ENCODE measurements at places on chromosomes 12 and 14.

- DNase-seq = no peak
These were observed 24.3 kb downstream of the DACT1 start for GRCh38 chr14:58662018-58662417.

GRCh38 chr12:117097159-117097558 lies 2.1 kb downstream of the TESC start:
- DNase-seq = no peak

DNA sequence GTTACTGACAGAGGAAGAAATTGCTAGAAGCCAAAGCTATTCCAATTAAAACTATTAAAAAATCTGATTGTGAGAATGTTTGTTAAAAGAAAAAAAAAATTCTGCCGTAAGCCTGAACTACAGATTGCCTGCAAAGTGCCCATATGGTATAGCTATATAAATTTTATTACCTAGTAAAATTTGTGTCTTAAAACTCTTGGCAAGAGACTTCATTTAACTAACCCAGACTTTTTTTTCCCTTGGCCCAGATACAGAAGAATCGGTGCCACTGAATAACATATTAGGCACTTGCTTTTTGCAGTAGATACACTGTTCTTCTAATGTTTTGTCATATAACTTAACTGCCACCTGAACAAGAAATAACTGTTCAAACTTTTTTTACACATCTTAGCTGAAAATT lies 125.5 kb downstream of the RPS29 start:
- no peak for DNase-seq

DNA sequence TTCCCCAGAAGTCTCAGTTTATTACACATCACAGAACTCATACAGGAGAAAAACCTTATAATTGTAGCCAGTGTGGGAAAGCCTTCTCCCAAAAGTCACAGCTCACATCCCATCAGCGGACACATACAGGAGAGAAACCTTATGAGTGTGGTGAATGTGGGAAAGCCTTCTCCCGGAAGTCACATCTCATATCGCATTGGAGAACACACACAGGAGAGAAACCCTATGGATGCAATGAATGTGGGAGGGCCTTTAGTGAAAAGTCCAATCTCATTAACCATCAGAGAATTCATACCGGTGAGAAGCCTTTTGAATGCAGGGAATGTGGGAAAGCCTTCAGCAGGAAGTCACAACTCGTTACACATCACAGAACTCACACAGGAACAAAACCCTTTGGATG lies 20.1 kb downstream of the ZNF84 start:
- DNase-seq = no peak

GRCh38 chr14:55802986-55803872 lies 223.2 kb downstream of the KTN1 start:
- DNase-seq = no peak

- no peak for DNase-seq
These were observed 96.9 kb downstream of the SYNE2 start for GRCh38 chr14:63949696-63950095.

DNA sequence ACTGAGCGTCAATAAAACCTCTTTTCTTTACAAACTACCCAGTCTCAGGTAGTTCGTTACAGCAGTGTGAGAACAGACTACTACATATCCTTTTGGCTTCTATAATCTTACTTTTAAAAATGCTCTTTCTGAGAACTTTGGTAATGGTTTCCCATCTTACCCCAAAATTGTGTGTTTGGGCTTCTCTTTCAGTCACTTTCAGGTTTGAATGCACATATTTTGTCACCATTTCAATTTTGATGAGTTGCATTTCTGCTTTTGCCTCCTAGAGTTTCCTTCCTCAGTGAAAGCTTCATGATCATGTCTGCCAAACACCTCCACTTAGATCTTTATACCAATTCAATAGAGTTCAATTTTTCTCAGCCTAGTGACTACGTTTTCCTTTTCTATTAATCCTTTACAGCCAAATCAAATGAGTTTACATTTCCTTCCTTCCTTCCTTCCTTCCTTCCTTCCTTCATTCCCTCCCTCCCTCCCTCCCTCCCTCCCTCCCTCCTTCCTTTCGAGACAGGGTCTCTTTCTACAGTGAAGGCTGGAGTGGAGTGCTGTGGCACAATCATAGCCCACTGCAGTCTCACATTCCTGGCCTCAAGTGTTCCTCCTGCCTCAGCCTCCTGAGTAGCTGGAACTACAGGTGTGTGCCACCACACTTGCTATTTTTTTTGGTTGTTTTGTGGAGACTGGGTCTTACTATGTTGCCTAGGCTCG lies 124.9 kb downstream of the BCAT1 start:
- DNase-seq = no peak

DNA sequence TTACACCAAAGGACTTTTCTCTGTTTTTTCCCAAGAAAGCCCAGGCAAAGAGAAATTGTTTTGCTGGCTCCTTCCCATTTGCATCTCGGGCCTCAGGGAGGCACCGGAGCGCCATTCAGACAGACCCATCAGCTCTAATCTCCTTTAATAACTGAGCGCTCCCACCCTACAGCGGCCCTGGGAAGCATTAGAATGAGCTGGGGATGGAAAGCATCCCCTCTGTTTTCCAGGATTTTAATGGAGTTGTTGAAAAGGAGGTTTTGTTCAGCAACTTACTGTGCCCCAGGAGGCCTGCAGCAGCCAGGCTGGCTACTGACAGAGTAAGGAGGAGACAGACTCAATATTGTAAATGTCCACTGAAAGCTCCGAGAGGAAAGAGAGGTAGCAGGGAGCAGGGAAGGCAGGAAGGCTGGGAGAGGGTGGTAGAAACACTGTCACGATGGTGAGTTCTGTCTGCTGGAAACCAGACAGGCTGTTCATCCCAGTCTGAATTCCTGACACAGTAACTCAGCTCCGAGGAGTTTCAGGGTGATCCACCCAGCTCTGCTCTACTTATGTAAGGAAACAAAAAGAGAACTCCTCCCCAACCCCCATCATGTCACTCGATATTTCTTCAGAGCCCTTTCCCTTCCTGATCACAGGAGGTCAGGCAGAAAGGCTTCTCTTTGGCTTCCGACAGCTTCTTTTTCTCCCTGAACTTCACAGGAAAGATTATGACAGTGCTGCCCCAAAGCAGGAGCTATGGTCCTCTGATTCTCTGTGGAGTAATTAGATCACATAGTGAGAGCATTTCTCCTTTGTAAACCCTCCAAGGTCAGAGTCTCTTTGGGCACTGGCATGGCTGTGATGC lies 62.5 kb upstream of the TMEM132D start:
- DNase-seq = no peak

DNA sequence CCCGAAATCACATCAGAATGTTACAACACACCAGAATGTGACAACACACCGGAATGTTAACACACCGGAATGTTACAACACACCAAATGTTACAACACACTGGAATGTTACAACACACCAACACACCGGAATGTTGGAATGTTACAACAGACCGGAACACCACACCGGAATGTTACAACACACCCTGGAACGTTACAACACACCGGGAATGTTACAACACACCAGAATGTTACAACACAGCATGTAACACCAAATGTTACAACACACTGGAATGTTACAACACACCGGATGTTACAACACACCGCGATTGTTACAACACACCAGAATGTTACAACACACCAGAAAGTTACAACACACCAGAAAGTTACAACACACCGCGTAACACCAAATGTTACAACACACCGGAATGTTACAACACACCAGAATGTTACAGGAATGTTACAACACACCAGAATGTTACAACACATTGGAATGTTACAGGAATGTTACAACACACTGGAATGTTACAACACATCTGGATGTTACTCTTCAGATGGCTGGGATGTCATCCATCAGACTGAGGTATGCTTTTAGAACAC lies 21.1 kb downstream of the CHFR start:
- no peak for DNase-seq

- DNase-seq = no peak
These were observed 1.5 kb downstream of the UBE2N start for GRCh38 chr12:93440043-93440835.

DNA sequence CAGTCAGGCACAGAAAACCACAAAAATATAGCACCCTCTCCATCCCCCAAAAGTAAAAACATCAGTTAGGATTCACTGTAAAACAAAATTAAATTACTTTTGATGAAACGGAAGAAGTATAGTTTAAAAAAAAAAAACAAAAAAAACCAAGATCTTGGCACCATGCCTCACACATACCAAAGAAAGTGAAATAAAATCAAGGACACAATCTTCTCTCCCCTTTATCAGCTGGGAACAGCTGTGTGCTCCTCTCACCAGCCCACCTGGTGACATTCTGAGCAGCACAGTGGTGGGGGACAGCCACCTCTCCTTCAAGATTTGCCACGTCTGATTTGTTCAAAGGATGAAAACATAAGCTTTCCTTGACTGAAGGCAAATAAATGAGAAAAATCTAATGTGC lies 55.5 kb downstream of the ESR2 start:
- no peak for DNase-seq

DNA sequence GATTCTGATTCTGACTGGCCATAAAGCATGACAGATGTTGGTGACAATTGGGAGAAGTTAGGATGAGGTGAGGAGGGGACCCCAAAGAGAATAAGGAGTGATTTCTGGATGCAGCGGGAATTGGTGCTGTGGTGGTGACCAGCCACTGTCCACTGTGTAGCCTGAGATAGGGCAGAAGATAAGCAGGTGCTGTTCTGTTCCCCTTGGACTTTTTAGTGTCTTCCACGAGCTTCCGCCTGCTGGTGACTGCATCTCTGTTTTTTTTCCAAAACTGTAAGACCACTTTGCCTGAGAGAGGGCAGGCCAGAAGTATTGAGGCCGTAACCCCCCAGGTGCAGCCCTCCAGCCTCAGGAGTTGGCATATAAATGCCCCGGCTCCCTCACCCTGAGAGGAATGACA lies 161.2 kb upstream of the MYL2 start:
- DNase-seq = no peak

GRCh38 chr12:130704606-130705005 lies 11.5 kb downstream of the RIMBP2 start:
- DNase-seq = no peak

GRCh38 chr12:121202407-121203355 lies 7.2 kb upstream of the P2RX4 start:
- DNase-seq = no peak

- no peak for DNase-seq
These were observed 37.4 kb downstream of the SPTLC2 start for GRCh38 chr14:77579065-77579464.

GRCh38 chr14:76810953-76811400 lies 1.7 kb downstream of the ANGEL1 start:
- no peak for DNase-seq

DNA sequence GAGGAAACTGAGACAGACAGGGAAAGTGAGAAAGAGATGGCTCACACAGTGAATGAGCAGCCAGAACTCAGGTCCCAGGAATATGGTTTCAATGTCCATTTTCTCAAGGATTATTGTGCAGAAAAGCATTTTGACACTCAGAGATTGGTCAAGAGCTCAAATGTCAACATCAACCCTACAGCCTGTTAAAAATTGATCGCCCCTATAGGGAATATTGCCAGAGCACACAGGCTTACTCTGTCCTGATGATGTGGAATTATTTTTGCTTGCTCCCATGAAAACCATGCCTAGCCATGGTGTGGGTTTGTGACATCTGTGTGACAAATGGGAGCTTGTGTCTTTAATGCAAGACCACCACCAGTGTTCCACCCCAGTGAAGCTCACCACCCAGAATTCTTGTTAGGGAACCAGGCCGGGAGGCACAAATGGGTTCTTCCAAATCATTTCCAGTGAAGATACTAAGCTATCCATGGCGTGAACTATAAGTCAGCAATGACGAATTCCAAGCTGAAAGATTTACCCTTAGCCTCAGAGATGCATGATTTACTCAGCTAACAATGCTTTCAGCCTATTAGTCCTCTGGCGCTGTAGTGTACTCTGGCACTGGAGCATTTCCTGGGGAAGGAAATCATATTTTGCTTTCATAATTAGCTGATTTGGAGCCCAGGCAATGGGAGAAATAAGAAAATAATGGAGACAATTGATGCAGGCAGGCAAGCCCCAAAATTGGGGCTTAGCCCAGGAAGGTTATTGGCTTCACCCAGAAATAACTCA lies 1188.2 kb upstream of the TMEM132C start:
- DNase-seq = no peak

DNA sequence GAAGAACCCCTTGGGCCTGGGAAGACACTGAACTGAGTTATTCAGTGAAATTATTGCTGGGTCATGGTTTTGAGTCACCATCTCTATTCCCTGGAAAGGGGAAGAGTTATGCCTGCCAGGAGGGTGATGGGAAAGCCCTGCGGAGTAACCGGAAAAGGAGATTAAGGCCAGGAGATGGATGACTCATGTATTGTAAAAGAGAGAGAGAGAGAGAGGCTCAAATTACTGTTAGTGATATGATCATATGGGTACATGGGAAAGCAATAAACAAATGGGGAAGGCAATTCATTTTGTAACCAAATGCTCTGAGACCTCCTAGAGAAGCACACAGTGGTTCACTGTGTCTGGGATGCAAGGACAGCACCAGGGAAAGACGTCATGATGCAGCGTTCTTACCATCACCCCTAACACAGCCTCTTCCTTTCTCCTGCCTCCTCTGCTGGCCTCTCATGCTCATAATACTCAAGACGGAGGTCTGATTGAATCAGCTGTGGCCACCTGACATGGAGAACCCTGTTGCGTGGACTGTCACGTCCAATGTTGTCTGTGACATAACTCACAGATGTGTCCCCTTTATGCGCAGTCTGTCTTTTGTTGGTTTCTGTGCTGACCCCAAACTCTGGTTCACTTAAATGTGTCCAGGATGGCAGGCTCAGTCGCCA lies 243.7 kb downstream of the TMEM132D start:
- DNase-seq = no peak

DNA sequence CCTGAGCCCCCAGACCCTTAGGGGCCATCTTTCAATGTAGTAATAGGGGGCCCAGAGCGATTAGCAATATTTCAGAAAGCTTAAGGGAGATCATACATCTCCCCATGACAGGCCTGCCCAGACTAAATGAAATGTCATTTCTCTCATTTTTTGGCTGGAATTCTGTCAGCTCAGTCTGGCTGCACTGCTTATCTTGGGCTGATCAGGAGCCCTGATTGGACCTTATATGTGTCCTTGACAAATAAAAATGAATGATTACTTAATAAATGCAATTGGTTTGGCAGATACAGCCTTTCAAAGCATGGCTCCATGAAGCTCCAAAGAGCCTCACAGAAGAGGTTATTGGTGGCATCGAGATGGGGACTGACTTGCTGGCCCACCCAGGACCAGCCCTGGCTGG lies 121.9 kb downstream of the ADCK1 start:
- no peak for DNase-seq

DNA sequence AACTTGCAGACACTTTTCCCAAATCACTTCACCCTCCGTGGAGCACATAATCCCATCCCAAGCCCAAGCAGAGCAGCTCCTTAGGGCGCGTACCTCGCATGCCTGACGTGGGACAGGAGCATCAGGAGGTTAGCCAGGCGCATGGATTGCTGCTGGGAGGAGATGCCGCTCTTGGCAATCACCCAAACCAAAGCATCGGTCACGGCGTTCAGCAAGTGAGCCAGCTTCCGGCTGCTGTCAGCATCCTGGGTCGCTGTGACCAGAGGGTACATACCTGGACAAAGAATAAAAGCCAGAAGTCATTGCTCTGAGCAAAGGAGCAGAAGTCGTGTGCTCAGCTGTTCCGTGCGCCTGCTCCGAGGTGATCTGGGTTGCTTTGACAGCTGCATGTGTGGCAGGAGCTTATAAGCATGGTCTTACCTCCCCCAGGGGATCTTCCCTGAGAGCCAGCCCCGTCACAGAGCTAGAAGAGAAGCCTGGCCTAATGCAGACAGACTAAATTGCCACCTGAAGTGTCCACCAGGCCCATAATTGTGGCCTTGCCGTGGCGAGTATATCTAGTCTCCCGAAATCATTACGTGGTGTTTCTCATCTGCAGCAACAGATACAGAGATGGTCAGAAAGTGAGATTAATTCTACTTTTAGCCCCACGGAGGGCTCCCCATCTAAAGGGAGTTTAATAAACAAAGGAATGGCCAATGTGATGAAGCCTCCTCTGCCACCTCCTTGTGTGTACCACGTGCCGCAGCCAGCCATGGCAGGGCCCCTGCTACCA lies 59.1 kb downstream of the ESR2 start:
- DNase-seq = no peak
